Right lobe of liver (tissue), 6 donors: ENCODE measurements at places on chromosomes 6 and 20.

GRCh38 chr6:111724505-111724904 lies 118.8 kb upstream of the TRAF3IP2 start:
- no peak for DNase-seq

- no peak for DNase-seq
These were observed 75.3 kb downstream of the RIN2 start for GRCh38 chr20:19833395-19833794.

DNA sequence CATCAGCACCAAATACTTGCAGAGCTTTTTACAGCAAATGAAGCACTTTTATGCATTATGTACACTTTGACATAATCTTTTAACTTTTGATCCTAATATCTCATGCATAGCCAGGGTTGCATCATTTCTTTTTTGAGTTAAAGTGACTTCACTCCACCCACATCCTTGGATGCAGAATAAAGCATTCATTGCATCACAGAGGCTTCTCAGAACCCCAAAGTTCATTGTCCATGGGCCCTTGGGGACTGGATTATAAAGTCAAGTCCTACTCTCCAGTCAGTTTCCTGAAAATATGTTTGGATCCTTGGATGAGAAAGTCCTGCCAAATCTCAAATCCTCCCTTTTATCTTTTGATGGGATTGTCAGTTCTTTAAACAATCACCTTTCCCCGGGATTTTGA lies 10.6 kb upstream of the EFHC1 start:
- DNase-seq = no peak

DNA sequence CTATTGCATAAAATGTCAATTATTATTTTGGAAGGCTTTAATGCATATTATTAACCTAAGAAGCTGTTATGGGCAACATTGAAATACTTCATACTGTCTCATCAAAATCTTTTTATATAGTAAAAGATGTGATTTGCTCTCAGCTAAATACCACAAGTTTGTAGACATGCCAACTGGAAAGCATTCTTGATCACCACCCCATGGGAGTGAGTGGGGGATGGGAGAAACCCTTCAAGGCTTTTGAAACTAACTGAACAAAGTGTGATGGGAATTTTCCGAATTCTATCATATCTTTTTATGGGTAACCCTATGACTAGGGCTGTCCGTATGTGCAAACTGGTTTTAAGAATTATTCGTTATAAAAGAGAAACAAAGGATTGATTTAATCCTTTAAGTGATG lies 377.3 kb upstream of the JAG1 start:
- no peak for DNase-seq

DNA sequence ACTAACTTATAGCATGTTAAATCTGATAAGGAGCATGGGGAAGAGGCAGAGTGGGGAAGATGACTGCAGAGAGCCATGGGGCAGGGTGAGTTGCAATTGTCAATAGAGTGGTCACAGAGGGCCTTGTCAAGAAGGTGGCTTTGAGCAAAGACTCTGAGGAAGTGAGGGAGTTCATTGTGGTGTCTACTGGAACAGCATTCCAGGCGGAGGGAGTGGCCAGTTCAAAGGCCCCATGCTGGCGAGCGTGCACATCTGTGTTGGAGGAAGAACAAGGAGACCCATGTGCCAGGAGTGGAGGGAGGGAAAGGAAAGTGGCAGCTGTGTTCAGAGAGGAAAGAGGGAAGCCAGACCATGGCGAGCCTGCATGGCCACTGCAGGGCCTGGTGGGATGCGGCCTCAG lies 15.8 kb upstream of the GPR6 start:
- no peak for DNase-seq

- no peak for DNase-seq
These were observed 625 bp upstream of the ECHDC1 start for GRCh38 chr6:127343809-127344659.

DNA sequence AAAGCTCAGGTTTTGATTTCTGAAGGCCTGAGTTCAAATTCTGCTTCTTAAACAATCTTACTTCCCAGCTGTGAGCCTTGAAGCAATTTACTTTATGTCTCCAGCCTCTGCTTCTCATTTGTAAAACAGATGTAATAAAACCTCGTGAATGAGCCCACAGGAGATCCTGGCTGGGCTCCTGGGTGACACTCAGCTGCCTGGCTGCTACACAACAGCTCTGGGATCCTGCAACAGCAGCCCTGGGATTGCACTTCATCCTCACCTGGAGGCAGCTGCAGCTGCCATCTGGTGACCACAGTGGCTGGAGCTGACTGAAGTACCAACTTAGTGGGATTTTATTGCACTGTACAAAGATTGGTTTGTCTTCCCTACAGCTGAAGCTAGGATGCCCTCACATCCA lies 98.6 kb downstream of the NDUFAF5 start:
- DNase-seq = no peak

GRCh38 chr6:163585932-163586437 lies 171.5 kb downstream of the QKI start:
- no peak for DNase-seq

- DNase-seq = peak; percentile 51
These were observed 3.1 kb downstream of the CTSZ start for GRCh38 chr20:59003836-59004492.

GRCh38 chr20:49284818-49285217 lies 7.0 kb upstream of the ZNFX1 start:
- no peak for DNase-seq

DNA sequence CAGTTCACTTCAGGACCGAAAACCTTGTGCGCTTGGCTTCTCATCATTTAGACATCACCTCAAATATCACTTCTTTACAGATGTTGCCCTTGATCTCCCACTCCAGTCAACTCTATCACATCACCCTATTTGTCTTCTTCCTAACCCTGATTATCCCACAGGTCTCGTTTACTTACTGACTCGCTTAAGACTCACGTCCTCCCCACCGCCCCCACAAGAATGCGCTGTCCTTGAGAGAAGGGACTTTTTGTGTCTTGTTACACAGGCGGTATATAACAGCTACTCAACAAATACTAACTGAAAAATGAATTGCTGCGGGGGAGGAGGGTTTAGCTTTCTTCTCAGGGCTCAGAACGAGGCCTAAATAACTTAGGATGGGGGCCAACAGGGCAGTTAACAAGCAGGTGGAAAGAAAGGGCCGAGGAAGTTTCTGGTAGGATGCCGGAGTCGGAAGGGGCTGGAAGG lies 527 bp downstream of the TOMM34 start:
- DNase-seq = no peak

DNA sequence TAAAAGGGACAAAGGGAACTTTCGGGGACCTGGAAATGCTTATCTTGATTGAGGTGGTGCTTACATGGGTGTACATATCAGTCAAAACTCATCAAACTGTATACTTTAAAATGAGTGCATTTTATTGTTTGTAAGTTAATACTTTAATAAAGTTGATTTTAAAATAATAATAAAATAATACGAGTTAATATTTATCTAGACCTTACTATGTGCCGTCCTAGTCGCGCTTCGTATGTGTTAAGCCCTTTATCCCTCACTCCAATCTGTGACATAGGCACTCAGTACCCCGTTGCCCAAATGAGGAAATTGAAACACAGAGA lies 47.5 kb downstream of the PDYN start:
- DNase-seq = no peak

GRCh38 chr6:130437961-130438360 lies 72.1 kb downstream of the TMEM200A start:
- DNase-seq = no peak

- no peak for DNase-seq
These were observed 29.7 kb downstream of the VPS52 start for GRCh38 chr6:33241968-33242367.

- DNase-seq = no peak
These were observed 23.8 kb downstream of the SIM1 start for GRCh38 chr6:100440935-100441334.

DNA sequence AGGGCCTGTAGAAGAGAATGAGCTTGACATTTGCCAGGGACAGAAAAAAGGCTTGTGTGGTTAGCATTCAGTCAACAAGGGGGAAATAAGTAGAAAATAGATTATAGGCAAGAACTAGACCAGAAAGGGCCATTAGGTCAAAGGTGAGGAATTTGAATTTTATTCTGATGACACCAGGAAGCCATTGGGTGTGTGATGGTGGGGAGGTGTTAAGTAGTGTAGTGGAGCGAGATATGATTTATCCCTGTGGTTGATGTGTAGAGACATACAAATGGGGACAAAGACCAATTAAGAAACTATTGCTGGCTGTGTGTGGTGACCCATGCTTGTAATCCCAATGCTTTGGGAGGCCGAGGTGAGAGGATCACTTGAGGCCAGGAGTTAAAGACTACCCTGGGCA lies 11.0 kb downstream of the DSTN start:
- no peak for DNase-seq

- no peak for DNase-seq
These were observed 23.2 kb downstream of the SCGN start for GRCh38 chr6:25675167-25675566.

- no peak for DNase-seq
These were observed 336.2 kb downstream of the ZFAND3 start for GRCh38 chr6:38155621-38156204.

DNA sequence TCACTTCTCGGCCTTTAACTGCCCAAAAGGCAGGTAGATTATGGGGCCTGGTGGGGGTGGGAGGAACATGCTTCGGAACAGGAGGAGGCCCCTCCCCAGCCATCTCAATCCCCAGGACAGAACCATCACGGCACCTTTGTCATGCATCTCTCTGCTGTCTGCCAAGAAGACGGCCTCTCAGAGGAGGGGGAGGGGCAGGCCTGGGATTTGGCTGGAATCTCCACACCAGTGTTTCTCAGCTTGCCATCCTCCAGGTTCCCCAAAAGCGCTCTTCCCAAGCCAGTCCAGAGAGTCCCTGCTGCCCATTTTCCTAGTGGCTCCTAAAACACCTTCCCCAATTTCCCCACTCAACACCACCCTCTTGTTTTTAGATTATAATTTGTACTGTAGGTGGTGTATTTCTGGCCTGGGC lies 2.5 kb upstream of the POU5F1 start:
- DNase-seq = no peak

GRCh38 chr6:80196906-80197305 lies 90.4 kb downstream of the BCKDHB start:
- no peak for DNase-seq
